GM23248 (cell line): ENCODE measurements at places on chromosomes 11 and 22.

GRCh38 chr22:26977741-26978376 is 320.5 kb downstream of the MIAT start:
- DNase-seq: no peak

DNA sequence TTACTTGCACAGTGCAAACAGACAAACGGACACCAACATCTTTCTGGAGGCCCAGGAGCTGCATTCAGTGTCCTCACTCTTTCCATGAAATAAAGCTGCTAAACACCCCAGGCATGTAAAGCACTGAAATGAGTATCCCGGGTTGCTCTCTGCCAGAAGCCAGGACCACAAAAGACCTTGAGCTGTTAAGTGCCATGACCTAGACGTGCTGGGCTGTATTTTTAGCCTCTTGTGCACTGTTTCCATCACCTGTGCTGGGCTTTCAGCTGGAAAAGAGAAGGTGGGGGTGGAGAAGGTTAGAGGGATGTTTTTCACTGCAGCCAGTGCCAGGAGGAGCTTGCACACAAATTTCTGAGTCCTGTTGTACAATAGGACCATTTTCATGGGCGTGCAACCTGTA is 3.4 kb upstream of the KREMEN1 start:
- DNase-seq: no peak

- no peak for DNase-seq
Measured at GRCh38 chr11:122304973-122305372, 189.0 kb upstream of the BLID start.

GRCh38 chr11:45217991-45218390 is 68.2 kb downstream of the SYT13 start:
- DNase-seq: peak; percentile 15

DNA sequence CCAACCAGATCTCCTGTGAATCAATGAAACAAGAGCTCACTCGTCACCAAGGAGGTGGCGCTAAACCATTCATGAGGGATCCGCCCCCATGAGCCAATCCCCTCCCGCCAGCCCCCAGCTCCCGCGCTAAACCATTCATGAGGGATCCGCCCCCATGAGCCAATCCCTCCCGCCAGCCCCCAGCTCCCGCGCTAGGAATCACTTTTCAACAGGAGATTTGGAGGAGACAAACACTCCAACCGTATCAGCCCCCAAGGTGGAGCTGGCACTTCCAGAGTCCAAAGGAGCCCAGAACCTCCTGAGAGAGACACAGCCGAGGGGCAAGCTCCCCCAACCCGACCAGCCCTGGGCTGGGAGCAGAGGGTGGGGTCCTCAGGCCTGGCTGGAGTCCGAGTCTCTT is 40.9 kb upstream of the PRR5 start:
- DNase-seq: peak; percentile 47

DNA sequence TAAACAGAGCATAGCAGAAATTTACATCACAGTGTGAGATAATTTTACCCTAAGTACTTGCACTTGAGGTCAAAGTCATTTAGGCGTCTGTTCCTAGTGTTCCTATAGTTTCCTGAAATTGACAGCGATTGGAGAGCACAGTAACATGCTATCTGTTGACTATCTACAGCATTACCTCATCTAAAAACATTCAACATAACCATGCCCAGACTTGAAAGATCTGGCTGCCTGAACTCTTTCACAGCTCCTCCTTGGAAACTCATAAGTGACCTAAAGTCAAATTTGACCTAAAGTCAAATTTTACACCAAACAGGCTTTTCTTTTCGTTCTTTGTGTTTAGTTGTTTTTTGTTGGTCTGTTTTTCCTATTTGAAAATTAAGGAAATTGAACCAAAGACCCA is 233.8 kb upstream of the UBASH3B start:
- no peak for DNase-seq

- DNase-seq: no peak
Measured at GRCh38 chr11:83759148-83759547, 473.0 kb upstream of the CCDC90B start.

DNA sequence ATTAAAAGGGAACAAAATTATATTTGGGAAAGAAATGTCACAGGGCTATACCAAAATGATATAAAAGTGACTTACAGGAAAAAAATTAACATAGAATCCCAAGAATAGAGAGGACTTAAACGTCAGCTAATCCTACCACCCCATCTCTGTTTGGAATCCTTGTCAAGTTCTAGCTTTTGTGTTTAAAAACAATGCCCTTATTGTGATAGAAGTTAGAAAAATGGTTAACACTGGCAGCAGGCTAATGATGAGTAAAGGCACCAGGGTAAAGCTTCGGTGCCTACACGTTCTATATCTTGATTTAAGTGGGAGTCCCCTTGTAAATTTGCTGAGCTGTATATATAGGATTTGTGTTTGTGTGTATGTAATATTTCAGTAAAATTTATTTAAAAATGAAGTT is 453.3 kb upstream of the TENM4 start:
- no peak for DNase-seq

DNA sequence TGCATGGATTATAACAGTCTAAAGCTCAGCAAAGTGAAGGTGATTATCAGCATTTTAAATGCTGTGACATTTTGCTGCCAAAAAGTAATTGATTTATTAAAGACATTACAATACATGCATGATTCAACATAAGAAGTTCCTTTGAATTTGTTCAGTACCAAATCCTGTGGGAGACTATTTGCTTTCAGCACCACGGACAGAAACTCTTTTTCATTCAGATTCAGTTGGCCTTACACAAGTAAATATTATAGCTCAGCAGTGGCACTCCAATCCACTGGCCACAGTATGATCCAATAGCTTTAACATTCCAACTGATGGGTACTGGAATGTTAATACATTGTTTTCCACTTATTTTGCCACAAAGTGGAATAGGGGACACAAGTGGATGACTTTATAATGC is 806.7 kb downstream of the NTM start:
- DNase-seq: peak; percentile 60

- no peak for DNase-seq
Measured at GRCh38 chr22:36378080-36378868, 9.5 kb downstream of the MYH9 start.

DNA sequence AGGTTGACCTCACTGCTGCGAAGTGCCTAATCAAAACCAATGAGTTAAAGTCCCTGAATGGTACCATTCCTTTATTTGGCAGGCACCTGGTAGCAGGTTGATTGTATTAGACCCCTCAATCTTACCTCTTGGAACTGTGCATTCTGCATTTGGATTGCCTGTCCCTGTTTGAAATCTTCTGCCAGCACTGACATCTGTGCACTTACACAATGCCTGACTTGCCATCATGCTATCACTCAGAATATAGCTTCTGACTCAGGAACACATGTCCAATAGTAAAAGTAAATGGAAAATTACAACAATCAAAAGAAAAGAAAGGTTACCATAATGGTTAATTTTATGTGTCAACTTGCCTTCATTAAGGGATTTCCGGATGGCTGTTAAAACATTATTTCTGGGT is 366.0 kb upstream of the PDGFD start:
- DNase-seq: no peak

GRCh38 chr11:74948546-74948897 is 369 bp downstream of the XRRA1 start:
- DNase-seq: peak; percentile 54

- peak; percentile 43 for DNase-seq
Measured at GRCh38 chr11:86636275-86636674, 36.1 kb downstream of the ME3 start.
